ENCODE measurements at places on chromosomes 5 and 9. TPM values are rescaled to one million over a fixed set of nuclear protein-coding genes. Genes with fewer than 3 reads are reported as not detected.

GRCh38 chr9:97880336-97880735 is 27.3 kb downstream of the FOXE1 start:
- DNase-seq: no peak

GRCh38 chr9:14881006-14881405 is 29.2 kb downstream of the FREM1 start:
- no peak for DNase-seq

GRCh38 chr9:38195737-38196161 is 126.7 kb upstream of the SHB start:
- DNase-seq: no peak

- DNase-seq: no peak
Measured at GRCh38 chr5:41863871-41864486, 6.2 kb downstream of the OXCT1 start.

GRCh38 chr9:130333712-130334062 is 68.1 kb downstream of the HMCN2 start:
- DNase-seq: no peak

DNA sequence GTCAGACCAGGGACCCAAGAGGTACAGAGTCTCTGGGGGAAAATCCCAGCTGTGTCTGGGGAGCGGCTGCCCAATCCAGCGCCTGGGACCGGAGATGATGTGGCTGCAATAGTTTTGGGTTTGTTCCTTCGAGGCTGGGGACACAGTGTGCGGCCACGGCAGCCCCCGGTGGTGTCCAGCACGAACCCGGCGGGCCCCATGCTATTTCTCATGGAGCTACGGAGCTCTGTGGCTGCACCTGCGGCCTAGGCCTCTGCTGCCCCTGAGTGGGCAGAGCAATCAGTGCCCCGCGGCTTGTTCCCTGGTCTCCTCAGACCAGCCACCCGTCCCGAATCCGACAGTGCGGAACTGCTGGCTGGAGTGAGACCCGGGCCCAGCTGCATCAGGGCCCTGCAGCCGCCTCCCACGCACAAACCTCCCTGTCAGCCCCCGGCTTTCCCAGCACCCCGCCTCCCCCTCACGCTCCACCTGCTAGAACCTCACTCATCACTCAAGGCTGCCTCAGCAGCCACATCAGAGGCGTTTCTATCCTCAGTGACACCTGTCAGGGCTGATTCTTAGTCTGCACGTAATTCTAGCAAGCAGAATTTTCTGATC is 29.0 kb downstream of the SARDH start:
- no peak for DNase-seq

DNA sequence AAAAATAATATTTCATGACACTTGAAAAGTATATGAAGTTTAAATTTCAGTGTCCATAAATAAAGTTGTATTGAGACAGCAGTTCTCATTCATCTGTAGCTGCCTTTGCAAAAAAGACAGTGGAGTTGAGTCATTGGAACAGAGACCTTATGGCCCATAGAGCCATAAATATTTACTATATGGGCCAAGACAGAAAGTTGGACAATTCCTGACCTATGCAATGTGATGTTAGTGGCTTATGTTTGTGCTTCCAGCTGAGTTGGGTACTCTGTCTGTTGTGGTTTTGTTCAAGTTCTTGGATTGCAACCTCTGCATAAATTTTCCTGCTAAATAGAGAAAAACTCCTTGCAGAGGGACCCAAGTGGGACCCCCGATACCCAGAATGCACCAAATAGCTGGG is 69.8 kb downstream of the KCNIP1 start:
- DNase-seq: no peak

DNA sequence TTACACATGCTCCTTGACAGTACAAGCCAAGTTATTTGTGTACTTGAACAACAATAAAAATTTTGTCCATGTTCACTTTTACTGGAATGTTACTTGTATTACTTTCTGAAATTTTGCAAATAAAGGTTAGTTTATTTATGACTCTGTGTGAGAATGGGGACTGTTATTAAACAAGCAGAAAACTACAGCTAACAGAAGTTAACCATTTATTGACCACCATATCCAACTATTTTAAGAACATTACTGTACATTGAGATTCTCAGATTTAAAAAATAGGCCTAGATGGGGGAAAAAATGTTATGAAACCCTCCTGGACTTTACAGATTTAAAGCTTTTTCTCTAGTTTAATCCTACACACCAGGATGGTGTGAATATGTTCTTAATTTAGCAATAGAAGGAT is 1.8 kb downstream of the SLC25A51 start:
- no peak for DNase-seq

- DNase-seq: no peak
Measured at GRCh38 chr5:134110382-134110781, 4.1 kb upstream of the TCF7 start.

The TAF11L3 gene
- polyA plus RNA-seq: not detected

The FAM221B gene
- polyA plus RNA-seq: not detected
